ENCODE measurements at places on chromosomes 5 and 9.

GRCh38 chr5:78129597-78129996 is 164.9 kb downstream of the AP3B1 start:
- DNase-seq: no peak

- DNase-seq: no peak
These were observed 1.3 kb upstream of the DMRT2 start for GRCh38 chr9:1048811-1049210.

DNA sequence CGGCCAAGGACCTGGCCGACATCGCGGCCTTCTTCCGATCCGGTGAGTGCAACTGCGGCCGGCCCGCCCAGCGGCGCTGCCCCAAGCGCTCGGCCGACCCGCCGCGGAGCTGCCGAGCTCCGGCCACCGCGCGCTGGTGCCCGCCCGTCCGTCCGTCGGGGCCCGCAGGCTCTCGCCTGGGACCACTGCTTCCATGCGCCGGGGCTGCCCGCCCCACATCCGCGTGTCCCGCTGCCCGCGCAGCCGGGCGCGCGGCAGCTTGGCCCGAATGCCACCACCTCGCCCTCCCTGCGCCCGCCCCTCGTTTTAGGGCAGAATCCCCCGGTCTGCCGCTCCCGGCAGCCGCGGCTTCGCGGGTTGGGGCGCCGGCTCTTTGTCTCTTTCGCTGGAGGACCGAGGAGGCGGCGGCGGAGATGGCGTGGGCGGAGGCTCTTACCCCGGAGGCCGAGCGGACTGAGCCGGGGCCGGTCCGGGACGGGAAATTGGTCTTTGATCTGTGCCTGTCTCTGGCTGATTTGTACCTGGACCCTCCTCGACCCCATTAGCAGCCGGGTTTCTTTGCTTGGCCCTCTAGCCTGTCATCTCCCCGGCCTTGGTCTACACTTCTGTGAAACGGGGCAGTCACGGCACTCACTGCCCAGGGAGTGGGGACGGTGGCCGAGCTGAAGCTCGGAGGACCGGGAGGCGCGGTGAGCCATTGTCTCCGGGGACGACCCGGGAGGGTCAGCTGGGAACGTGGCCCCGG is 871 bp downstream of the TRIO start:
- no peak for DNase-seq

- no peak for DNase-seq
These were observed 51.4 kb upstream of the CKMT2 start for GRCh38 chr5:81181576-81182316.

DNA sequence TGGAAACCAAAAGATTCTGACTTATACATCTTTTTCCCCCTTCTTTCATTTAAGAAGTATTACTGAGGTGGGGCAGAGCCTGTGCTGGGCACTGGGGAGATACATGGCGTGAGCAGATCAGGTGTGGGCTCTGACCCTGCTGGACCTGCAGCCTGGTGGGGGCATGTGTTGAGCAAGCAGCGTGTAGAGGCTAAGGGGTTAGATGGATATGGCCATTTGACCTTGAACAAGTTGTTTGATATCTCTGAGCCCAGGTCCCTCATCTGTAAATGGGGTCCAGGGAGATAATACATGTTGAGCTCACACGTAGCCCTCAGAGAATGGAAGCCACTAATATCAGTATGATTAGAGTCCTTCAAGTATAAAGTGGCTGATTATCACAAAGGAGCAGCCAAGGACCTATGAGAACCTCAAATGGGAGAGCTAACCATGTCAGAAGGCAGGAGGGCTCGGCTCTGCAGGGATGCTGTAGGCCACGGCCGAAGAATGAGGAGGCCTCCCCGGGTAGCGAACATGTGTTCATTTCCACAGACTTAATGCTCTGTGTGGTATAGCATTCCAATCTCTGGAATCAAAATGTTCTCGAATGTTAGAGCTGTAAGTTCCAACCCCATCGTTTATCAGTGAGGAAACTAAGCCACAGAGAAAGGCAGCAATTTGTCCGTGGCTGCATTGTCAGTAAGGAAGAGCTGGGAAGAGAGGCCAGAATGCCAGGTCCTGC is 15.4 kb upstream of the ANGPTL2 start:
- DNase-seq: no peak
